Stimulated activated CD4-positive, alpha-beta T cell treated with anti-CD3 and anti-CD28 coated beads, Interleukin-4, amount 100 ng/mL, for 24 hours (primary cell): ENCODE measurements at places on chromosomes 16 and 17.

DNA sequence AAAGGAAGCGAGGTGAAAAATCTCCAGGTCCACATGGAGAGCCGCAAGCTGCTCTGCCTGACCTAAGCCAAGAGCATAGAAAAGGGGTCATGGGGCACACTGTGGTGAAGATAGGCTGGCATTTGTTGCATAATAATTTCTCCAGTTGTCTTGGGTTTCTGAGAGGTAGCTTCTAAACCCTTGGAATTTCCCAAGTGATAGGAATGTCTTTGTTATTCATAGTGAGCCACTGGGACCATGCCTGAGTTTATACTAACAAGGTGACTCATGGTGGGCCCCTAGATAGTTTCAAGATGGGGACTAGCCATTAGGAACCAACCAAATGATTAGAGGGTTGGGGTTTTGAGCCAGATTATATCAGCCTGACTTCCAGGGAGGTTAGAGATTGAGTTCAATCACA lies 25.6 kb downstream of the SOST start:
- no peak for DNase-seq

DNA sequence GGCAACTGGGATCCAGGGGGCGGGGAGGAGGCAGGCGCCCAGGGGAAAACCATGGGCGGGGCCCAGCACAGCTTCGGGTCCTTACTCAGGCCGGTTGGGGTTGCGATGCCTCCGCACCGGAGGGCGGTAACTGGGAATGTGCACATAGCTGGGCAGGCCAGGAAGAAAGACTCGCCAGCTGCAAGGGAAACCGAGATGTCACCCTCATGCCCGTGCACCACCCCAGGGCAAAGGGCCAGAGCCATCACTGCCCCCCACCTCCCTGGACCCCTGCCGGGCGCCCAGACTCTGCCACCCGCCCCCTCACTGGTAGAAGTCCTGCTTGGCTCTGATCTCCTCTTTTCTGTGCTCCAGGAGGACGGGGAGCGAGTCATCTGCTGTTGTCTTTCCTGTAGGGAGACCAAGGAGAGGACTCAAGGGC lies 6.7 kb downstream of the ALOX12B start:
- DNase-seq = no peak

GRCh38 chr16:56742030-56742984 lies 12.4 kb downstream of the NUP93 start:
- DNase-seq = no peak

DNA sequence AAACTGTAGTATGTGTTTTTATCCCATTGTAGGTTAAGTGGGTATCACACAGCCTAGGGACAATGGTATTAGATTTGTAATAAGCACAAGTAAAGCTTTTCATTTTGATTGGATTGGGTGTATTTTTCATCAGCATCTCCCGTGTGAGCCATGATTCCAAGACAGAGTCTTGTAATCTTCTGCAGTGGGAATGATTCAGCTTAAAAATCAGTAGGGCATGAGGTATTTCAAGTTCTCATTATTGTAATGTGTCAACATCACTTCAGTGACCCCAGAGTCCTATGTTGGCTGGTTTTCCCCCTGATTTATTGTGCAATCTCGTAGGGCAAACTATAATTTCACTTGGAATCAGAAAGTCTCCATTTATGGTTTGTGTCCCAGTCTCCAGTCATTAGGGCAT lies 833.2 kb upstream of the RBFOX1 start:
- no peak for DNase-seq

- peak; percentile 54 for DNase-seq
Observed at GRCh38 chr16:28845293-28845692, 855 bp downstream of the TUFM start.

DNA sequence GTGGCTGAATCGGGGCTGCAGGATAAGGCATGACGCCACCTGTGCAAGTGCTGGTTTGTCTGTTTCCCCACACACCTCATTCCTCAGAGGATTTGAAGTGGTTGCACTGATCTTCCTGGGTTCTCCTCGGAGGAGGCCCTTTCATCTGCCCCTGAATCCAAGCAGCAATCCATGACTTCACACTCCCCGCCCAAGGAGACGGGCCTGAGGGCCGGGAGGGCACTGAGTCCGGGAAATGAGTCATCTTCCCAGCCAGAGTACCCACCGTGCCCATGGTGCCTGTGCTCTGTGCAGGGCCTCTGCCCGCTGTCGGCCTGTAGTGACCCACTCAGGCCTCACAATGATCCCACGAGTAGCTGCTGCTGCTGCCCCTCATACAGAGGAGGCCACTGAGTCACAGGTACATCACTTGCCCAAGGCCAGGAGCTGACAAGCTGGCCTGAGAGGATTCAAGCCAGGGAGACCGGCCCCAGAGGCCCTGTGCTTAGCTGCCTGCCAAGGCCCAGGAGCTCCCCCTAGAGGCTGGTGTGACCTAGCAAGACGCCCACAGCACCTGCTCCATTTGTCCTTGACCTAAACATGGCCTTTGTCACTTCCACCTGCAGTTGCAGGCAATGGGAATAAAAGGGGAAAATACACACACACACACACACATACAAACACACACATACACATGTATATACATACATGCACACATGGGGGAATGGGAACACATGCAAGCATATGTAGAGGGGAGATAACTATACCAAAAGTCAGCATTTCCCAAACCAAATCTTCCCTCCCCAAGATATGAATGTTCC lies 240.0 kb downstream of the C16orf95 start:
- DNase-seq = peak; percentile 20

GRCh38 chr17:10226930-10227695 lies 28.7 kb upstream of the GAS7 start:
- peak; percentile 22 for DNase-seq
